ENCODE measurements at places on chromosomes 5 and 9. TPM values are rescaled to one million over a fixed set of nuclear protein-coding genes. Genes with fewer than 3 reads are reported as not detected.

GRCh38 chr9:21995666-21996398, 1.2 kb downstream of the CDKN2B-AS1 start:
- DNase-seq = no peak

- DNase-seq = no peak
Measured at GRCh38 chr9:111799915-111800526, 5.3 kb upstream of the SHOC1 start.

GRCh38 chr9:37508834-37509206, 23.1 kb downstream of the POLR1E start:
- DNase-seq = no peak

DNA sequence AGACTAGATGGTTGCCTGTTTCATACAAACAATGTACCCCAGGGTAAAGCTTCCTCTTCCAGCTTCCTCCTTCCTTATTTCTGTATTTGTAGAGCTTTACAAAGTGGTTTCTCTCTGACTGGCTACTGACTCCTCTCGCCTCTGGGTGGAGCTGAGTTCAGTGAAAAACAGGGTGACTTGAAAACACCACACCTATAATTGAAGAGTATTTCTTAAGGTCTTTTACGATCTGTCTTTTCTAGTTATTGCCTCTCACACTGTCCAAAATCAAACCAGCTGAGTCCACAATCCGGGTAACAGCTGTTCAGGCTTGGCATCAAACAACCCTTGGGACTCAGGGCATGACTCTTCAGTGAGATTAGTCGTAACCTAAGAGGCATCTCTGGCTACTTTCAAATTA, 200.4 kb downstream of the ARRDC3 start:
- no peak for DNase-seq

DNA sequence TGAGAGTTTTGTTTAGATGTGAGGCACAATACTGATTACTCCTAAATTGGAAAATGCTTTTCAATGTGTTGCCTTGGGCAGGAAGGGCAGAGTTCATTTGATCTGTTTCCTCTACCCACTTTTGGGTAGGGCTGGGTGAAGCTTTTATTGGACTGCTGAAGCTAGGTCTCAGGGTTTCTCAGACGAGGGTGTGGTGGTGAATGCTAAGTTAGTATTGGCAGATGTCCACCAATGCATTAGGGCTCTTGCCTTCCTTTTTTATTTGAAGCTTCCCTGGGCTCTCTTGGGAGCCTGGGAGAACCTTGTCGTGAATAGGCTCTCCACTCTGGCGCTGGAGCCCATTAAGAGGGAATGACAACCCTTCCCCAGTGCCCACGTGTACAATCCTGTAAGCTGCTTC, 23.1 kb downstream of the SPTAN1 start:
- DNase-seq = no peak

- DNase-seq = peak; percentile 53
Measured at GRCh38 chr9:114038724-114039313, 39.3 kb downstream of the AMBP start.

OLFML2A gene
- total RNA-seq = 39.6 TPM

GRCh38 chr9:19085295-19085694, 17.4 kb downstream of the HAUS6 start:
- DNase-seq = no peak

DNA sequence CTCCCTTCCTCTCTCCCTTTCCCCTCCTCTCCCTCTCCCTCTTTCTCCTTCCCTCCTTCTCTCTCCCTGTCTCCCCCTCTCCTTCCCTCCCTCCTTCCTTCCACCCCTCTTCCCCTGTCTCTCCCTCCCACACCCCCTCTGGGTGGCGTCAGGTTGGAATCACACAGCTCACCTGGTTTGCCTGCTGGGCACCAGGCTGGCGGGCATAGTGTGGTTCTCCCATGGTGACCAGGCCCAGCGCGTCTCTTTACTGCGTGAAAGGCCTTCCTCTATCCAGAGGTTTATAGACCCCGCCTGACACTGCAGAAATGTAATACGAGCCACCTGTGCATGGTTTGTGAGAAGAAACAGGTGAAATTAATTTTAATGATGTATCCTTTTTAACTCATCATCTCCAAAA, 76.2 kb downstream of the MRPL36 start:
- DNase-seq = no peak

DNA sequence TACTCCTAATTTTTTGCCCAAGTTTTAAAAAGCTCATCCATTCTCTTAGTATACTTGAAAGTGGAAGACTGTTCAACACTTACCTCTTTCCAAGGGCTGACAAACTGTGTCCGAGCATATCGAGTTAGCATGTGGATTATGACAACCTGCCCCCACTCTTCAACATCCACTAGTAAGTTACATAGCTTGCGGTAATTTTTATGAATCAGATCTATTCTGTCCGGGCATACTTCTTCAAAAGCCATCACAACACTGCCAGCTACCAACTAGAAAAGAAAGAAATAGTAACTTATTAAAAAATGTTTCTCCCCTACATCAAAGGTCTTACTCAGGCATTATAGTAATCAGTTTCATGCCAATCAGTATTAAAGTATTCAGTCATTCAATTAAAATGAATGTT, 78.5 kb downstream of the AP3B1 start:
- no peak for DNase-seq

DNA sequence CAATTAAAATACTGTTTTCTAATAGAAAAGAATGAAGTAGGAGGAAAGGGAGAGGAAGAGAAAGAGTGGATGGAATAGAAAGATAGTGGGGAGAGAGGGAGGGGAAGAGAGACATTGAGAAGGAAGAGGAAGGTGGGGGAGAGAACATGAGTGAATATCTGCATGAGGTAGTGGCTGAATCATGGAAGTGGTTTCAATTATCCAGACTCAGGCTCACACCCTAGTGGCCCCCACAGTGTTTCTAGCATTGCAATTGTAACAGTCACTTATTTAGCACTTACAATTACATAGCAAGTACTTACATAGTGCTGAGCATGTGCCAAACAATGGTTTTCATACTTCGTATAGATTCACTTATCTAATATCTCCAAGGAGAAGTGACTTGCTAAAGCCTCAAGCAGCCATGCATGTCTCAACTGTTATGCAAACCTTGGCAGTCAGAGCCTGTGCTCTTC, 72.7 kb downstream of the CAST start:
- DNase-seq = no peak

- DNase-seq = no peak
Measured at GRCh38 chr5:179827680-179828079, 7.0 kb downstream of the SQSTM1 start.

IL4 gene
- total RNA-seq = not detected

- no peak for DNase-seq
Measured at GRCh38 chr9:137666955-137667670, 48.3 kb downstream of the EHMT1 start.

DNA sequence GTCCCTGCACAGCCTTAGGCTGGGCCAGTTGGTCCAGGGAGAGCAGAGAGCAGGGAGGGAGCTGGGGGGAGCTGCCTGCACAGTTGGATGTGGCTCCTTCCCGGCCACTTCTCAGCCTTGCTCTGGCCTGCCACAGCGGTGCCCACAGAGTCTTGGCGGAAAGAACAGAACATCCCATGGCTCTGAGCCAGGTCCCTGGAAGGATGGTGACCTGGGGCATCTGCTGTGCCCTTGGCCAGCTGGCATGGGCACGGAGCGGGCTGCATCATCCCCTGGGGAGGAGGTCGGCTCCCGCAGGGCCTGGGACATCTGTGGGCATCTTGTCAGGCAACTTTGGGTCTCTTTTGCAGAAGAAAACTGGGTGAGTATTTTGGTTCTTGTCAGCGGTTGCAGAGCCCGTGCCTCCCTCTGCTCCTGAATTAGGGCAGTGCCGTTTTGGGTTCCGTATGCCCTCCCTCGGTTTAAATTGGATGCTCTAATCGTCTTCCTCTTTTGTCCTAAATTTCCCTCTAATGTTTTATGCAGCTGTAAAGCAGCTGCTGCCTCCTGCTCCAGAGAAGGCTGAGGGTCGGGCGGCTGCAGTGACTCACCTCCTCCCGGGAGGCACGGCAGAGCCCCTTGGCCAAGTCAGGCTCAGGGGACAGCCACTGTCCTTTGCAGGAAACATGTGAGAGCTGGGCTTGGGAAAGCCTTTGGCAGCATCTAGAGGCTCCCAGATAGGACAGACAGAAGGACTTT, 10.5 kb upstream of the NACC2 start:
- no peak for DNase-seq

- DNase-seq = no peak
Measured at GRCh38 chr9:6226696-6227095, 11.1 kb downstream of the IL33 start.

DNA sequence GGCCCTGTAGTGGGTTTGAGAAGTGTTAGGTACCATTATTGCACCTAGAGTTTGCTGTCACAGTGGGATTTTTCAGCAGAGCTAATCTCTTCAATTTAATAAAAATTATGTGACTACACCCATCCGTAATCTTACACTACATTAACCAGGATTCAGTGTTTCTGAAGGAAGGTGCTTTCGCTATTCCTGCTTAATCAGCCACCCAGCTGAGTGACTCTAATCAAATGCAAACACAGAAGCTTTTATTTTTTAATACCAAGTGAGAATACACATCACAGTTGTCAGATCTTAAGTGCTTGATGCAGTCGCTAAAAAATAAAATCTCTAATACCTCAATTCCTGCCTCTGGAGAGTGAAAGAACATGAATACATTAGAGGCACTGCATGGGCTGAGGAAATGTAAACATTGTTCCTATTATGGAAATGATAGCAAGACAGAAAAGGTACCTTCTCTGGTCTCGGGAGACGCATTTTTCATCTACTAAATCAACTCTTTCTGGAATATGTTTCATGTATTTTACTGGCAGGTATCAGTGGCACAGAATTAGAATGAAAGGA, 125.7 kb downstream of the SEMA6A start:
- no peak for DNase-seq

AJM1 gene
- total RNA-seq = 14.0 TPM

DNA sequence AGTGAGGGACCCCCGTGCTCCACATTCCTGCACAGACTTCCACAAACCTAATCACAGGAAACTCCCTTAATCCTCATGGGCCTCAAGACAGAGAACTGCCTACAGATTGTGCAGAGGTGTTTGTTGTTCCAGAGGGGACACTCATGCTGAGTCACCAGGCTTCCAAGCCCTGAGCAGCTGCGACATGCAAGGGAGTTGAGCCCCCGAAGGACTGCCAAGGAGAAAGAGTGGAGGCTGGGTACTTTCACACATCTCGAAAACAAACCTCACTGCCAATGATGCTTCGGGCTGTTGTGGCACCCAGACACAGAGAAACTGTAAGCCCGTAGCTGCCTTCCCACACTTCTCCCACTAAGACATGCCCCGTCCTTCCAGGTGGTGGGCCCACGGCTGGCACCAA, 480.8 kb downstream of the CDH12 start:
- DNase-seq = no peak

DNA sequence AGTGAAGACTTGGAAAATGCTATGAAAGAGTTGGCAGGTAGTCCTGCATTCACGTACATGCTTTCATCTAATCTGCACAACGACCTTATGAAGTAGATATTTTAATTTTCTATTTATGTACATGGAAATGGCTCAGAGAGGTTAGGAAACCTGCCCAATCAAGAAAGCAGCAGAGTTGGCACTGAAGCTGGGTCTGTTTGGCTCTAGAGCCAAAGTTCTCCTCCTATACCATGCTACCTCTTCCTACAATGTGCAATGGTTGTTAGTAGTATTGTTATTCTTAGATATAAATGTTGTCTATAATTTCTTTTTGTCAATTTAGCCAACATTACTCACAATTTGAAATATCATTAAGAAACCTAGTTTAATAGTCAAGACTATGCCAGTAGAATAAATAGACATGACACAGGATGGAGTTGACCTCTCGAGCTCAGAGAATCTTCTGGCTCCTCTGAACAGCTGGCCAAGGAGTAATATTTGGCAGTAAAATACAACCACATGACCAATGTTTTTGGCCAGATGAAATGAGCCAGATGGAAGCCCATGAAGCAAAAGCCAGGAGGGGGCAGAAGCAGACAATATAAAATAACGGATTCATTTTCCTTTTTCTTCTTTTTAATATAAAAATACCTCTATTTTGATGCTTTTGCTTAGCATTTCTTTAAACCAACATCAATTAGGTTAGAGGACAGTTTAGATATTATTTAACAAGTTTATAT, 542.3 kb downstream of the PDE4D start:
- no peak for DNase-seq

DNA sequence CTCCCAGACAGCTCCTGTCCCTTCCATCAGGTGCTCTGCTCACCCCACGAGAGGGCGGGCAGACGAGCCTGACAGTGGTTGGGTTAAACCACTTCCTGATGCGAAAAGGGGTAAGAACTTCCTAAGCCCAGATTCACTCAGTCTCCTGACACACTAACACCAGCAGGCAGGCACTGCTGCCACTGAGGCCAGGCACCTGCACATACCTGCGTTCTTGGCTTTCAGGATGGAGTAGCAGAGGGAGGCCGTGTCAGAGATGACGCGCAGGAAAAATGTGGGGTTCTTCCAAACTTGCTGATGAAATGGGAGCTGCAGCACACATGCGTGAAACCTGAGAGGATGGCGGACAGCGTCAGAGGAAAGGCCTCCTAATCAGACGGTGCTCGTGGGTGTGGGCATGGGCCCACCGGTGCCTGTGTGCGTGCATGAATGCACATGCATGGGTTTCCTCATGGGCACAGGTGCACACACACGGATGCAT, 29.9 kb downstream of the SLC6A18 start:
- DNase-seq = no peak

DNA sequence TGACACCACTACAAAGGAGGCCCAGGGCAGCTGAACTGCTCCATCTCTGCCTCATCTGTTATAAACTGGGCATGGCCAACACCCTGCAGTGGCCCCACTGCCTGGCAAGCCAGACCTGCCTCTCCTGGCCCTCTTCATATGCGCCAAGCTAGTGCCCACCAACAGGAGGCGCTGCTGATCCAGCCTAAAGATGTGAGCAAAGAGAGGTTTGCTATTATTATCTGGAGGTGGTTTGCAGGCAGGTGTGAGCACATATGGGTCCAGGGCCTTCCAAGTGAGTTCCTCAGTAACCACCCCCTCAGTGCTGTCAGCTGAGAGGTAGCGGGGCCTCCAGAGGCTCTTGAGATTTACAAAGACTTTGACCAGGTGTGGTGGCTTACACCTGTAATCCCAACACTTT, 232.2 kb downstream of the SYK start:
- DNase-seq = no peak

RAB14 gene
- 30.7 TPM for total RNA-seq

ATP6V1G1 gene
- total RNA-seq = 88.0 TPM

ARL14EPL gene
- total RNA-seq = not detected

SOX30 gene
- not detected for total RNA-seq

DNA sequence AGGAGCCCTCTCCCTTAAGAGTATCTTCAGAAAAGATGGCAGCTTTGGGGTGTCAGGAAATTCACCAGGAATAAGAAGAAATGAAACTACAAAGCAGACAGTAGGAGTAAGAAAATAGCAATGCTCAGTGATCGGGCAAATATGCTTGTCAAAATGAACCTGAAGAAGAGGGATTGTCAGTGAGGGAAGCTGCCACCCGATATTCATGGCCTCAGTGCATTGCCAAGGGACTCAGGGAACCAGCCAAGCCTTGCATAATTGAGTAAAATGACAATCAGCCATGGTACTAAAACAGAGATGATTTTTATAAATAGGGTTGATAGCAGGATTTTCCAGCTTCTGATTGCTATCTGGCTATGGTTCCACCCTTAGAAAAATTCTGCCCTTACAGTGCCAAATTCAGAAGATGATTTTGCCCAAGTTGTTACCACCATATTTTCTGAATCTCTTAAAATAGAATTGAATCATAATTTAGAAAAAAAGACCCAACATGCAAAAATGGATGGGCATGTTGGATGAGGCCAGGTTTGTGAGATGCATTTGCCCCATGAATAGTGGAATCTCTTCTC, 274.0 kb downstream of the NTRK2 start:
- DNase-seq = no peak
